ENCODE measurements at places on chromosomes 7 and 10. TPM values are rescaled to one million over a fixed set of nuclear protein-coding genes. Genes with fewer than 3 reads are reported as not detected.

- no peak overlapping the region for H3K27ac ChIP-seq
- H3K4me1 ChIP-seq = peaks cover 3% of the 10 kb centered on the region
- no peak overlapping the region for H3K4me3 ChIP-seq
- H3K27me3 ChIP-seq = no peaks in the 10 kb centered on the region
- DNase-seq = no peak
Measured at GRCh38 chr10:129707406-129708388, 240.7 kb downstream of the MGMT start.

DNA sequence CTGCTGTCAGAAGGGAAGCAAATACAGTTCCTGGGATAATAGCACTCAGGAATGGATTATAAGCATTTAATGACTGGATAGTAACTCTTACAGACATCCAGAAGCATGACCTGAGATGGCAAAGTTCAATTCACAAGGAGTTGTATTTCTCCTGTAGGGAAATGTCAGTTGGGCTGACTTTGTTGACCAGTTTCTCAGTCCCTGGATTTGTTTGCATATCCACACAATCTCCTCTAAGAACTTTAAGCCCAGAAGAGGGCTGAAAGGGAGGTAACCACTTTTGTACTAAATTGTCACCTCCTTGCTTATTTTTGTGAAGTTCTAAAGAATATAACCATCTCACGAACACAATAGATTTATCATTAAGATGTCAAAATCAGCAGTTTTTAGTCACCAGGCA lies 140.3 kb downstream of the SEMA3D start:
- no peak overlapping the region for H3K27ac ChIP-seq
- no peak overlapping the region for H3K4me3 ChIP-seq
- H3K4me1 ChIP-seq = no peaks in the 10 kb centered on the region
- peaks cover 8% of the 10 kb centered on the region for H3K27me3 ChIP-seq

GRCh38 chr10:86545101-86545500 lies 23.5 kb upstream of the WAPL start:
- DNase-seq = no peak
- no peaks in the 10 kb centered on the region for H3K36me3 ChIP-seq
- H3K27ac ChIP-seq = no peak overlapping the region

DNA sequence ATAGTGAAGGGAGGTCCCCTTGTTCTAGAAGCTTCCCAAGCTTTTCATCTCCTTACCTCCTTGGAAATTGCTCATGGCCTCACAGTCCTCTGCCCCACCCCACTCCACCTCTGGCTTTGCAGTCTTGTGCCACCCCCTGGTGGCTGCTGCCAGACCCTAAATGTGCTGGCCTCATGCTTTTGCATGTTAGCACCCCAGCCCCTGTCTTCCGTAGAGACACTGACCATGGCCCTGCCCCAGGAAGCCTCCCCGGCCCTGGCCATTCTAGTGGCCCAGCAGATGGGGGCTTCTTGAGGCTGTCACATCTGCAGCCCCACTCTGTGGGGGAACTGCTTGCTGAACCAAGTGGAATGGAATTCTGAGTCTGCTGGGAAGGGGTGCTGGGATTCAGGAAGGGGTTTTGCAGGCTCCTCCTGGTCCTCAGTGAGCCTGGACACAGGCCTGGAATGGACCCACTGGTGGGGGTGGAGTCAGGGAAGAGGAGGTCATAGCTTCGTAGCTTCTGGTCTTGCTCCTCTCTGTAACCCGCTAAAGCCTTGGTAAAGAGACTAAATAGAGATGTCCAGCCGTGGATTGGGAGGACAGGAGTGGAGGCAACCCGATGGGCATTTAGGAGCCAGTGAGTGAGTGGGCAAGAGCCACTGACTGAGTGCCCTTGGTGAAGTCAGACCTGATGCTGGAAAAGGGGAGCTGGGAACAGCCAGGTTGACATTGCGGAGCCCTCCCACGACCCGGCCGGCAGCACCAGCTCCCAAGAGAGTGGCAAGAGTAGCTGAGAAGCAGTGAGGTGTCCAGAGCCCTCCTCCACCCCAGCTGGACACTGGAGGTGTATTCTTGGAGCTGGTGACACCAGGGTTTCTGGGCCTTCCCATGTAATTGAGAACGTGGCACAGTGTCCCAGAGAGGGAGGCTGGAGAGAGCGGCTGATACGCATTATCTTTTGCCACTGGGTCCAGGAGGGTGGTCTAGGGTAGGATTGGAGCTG lies 20.9 kb downstream of the RAMP3 start:
- peaks cover 15% of the 10 kb centered on the region for H3K27me3 ChIP-seq
- no peak overlapping the region for H3K4me3 ChIP-seq
- no peak for DNase-seq
- no peak overlapping the region for H3K27ac ChIP-seq

DNA sequence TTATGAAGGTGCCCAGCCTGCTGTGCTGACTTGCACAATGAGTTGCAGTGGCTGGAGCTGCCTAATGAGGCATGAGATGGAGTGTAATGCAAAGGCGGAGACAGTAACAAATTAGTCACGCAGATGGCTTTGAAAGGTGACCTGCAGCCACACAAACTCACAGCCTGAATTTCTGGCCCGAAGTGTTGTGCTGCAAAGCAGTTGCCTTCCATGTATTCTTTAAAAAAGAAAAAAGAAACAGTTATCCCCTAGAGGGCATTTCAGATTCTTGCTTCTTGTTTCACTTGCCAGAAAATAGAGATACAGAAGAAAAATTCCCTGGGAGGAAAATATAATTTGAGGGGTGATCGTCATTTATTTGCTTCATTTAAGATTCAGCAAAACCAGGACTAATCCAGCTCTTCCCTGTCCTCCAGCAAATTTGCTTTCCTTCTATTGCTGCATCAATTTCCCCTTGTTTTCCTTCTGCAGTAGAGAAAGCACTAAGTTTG lies 239.9 kb downstream of the ADRA2A start:
- H3K36me3 ChIP-seq = no peaks in the 10 kb centered on the region
- H3K4me3 ChIP-seq = no peak overlapping the region
- H3K27ac ChIP-seq = no peak overlapping the region
- no peak for DNase-seq
- peaks cover 20% of the 10 kb centered on the region for H3K27me3 ChIP-seq

DNA sequence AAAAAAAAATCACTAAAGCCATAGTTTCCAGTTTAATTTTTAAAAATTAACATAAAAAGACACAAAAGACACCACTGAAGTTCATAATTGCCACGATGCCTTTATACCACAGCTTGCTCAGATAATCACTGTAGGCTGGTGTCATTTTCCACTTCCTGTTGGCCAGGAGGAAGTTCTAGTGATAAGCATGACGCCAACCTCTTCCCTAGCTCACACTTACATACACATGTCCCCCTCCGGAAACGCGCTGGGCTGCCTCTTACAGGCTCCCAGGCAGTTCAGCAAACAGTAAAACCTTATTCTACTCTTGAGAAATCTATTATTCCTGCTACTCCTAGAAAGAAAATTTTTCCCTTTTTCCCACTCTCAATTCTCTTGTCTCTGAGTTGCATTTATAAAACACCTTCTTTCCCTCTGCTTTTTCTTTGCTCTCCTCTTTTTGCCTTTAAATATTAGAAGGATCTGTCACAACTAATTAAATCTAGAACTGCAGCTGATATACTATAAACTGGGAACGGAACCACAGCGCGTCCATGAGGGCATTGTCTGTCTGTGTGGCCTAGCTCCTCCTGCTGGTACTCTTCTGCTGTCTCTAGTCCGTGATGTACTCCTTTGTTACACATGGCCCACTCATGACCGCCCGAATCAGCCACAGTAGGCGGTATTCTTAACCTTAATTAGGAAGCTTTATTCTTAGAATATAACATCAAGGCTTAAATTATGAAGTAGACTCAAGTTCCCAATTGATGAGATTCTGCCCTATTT lies 664.9 kb downstream of the CNTNAP2 start:
- no peak overlapping the region for H3K27ac ChIP-seq
- H3K4me3 ChIP-seq = no peak overlapping the region
- H3K36me3 ChIP-seq = no peaks in the 10 kb centered on the region
- no peak for DNase-seq

DNA sequence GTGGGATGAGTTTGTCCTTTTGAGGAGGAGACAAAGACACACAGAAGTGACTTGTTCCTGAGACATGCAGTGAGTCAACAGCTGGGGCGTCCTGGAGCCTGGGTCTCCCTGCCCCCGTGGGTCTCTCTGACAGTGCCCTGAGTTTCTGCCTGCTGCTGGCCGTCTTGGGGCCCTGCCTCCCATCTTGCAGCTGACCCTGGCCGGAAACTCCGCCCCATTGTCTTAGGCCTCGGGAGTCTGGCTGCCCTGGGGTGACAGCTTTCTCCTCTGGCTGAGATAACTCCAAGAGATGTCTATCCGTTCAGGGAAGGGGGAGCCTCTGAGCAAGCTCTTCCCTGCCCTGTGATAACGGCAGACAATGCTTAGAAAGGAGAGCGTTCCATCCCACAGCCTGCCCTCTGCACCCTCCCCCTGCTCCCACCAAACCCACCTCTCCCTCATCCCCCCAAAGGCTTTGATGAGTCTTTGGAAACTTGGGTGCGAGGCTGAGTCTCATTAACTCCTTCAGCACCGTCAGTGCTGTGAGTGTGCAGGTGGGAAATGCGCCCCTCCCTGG lies 69.5 kb upstream of the PODXL start:
- H3K36me3 ChIP-seq = no peaks in the 10 kb centered on the region
- no peaks in the 10 kb centered on the region for H3K4me1 ChIP-seq
- H3K27ac ChIP-seq = no peak overlapping the region
- DNase-seq = no peak

- H3K27me3 ChIP-seq = no peaks in the 10 kb centered on the region
- peaks cover 1% of the 10 kb centered on the region for H3K36me3 ChIP-seq
- peak; percentile 47 for DNase-seq
- H3K4me1 ChIP-seq = peaks cover 18% of the 10 kb centered on the region
- no peak overlapping the region for H3K4me3 ChIP-seq
Measured at GRCh38 chr7:28093623-28094232, 86.9 kb downstream of the JAZF1 start.

ZPBP gene
- not detected for total RNA-seq

DNA sequence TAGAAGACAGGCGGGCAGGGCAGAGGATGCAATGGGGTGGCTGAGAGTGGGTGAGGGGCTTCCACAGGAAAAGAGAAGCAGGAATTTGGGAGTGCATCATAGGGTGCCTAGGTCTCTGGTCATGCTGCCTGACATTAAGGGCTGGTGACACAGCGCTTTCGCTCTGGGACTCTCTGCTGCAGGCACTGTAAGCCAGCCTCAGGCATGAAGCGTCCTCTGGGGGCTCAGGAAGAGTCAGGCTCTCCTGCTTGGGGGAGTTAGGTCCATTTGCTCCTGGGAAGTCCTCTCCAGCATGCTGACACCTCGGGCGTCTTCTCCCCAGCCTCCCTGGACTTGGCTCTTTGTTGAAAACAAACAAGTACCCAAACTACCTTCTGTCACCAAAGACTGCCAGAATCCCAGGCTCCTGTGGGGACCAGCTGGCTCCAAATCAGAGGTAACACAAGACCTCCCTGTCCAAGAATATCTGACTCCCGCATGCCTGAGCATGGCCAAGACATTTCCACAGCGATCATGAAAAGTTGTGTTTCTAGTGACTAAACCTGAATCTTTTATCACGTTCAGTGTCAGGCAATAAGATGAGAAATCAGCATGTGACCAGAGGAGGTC lies 55.4 kb downstream of the GPR26 start:
- DNase-seq = no peak
- no peaks in the 10 kb centered on the region for H3K4me1 ChIP-seq
- peaks cover 4% of the 10 kb centered on the region for H3K27me3 ChIP-seq
- H3K4me3 ChIP-seq = no peak overlapping the region
- H3K27ac ChIP-seq = no peak overlapping the region

MEOX2 gene
- total RNA-seq = not detected

- no peak overlapping the region for H3K27ac ChIP-seq
- H3K4me3 ChIP-seq = no peak overlapping the region
- no peaks in the 10 kb centered on the region for H3K36me3 ChIP-seq
- DNase-seq = no peak
- H3K27me3 ChIP-seq = no peaks in the 10 kb centered on the region
- H3K4me1 ChIP-seq = no peaks in the 10 kb centered on the region
Measured at GRCh38 chr10:27642023-27642589, 103.5 kb downstream of the MKX start.

SHH gene
- not detected for total RNA-seq

CHN2 gene
- 0.80 TPM for total RNA-seq

- H3K4me1 ChIP-seq = peaks cover 11% of the 10 kb centered on the region
- H3K27ac ChIP-seq = no peak overlapping the region
- peaks cover 10% of the 10 kb centered on the region for H3K27me3 ChIP-seq
- no peak for DNase-seq
Measured at GRCh38 chr7:123819001-123819400, 26.0 kb upstream of the HYAL4 start.

FOXI2 gene
- total RNA-seq = not detected

DNA sequence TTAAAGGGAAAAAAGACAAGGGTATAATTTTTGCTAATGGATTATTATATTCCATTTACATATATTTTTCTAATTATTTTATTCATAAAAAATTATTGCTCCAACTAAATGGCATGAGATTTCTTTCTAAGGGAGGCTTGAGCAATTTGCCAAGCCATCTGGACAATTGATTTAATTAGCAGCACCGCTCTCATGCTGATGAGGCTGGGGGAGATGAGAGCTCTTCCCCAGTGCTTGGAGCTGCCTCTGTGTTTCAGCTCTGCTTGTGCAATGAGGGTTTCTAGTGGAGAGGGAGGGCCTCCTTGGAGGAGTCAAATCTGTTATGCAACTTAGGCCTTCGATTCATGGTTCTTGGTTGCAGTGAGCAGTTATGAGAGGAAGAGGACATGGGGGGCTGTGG lies 574.3 kb downstream of the TCERG1L start:
- peaks cover 5% of the 10 kb centered on the region for H3K27me3 ChIP-seq
- no peaks in the 10 kb centered on the region for H3K36me3 ChIP-seq
- DNase-seq = no peak
- H3K27ac ChIP-seq = no peak overlapping the region

- no peak for DNase-seq
- no peak overlapping the region for H3K27ac ChIP-seq
Measured at GRCh38 chr7:68748934-68749900, 849.1 kb upstream of the AUTS2 start.

- peaks cover 36% of the 10 kb centered on the region for H3K4me1 ChIP-seq
- H3K4me3 ChIP-seq = peak overlapping the region; percentile 89
- H3K27me3 ChIP-seq = no peaks in the 10 kb centered on the region
- no peaks in the 10 kb centered on the region for H3K36me3 ChIP-seq
Measured at GRCh38 chr10:15253951-15254807, 85.7 kb upstream of the NMT2 start.

DNA sequence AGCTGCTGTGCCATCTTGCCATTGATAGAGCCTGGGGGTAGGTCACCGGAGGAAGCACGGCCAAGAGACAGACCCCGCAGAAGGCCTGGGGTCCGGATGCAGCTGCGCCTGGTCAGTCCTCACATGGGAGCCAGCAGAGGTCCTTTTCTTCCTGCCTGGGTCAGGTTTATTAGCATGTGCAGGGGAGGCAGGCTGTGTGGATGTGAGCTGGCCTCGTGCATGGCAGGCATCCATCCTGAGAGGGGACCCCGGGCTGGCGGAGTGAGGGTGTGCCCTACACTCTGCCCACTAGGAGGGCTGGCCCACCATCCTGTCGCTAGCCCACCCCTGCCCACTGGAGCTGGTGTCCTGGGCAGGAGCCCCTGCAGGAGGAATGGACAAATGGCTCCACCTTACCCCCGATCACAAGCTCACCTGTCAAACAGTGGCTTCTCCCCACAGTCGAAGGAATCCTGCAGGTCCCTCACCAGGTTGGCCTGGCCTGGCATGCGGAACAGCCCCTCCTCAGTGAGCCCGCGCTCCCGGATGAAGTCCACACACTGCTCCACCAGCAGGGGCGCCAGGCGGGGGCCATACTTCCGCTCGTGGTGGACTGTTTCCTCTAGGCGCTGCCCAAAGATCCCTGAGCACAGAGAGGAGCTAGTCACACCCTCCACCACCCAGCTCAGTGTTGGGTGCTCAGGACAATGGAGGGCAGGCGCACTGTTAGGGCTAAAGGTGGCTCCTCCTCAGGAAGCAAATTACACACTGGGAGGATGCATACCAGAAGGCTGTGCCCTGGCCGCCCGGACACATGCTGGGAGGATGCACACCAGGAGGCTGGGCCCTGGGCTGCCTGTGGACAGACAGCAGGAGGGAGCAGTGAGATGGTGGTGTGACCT lies 145.4 kb downstream of the ARHGAP22 start:
- H3K27me3 ChIP-seq = peaks cover 9% of the 10 kb centered on the region
- no peak overlapping the region for H3K27ac ChIP-seq
- no peak for DNase-seq
